Kidney (tissue), 22 donors: ENCODE measurements at places on chromosomes 13 and 19.
A peak's percentile ranks its signal among the peaks of the same experiment; 100 is the strongest.

DNA sequence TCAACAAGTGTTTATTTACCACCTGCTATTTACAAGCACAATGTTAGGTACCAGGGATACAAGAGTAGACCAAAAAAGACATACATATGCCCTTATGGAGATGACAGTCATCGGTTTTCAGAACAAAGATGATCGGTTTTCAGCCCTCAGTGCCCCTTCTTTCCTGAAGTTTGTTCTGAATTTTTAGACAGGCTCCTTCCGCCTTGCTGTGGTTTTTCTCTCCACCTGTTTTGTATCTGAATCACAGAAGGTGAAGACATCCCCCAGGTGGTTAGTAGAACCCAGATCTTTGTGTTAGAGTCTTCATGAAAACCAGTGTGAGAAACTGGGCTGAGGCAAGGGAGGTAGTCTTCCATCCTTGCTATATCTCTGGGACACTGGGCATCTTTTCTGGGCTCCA lies 23.5 kb downstream of the ACTL9 start:
- DNase-seq: no peak

- DNase-seq: no peak
These were observed 997 bp upstream of the KCNN4 start for GRCh38 chr19:43781630-43782310.

- DNase-seq: peak; percentile 40
These were observed 10.3 kb downstream of the DYRK1B start for GRCh38 chr19:39823686-39824085.

DNA sequence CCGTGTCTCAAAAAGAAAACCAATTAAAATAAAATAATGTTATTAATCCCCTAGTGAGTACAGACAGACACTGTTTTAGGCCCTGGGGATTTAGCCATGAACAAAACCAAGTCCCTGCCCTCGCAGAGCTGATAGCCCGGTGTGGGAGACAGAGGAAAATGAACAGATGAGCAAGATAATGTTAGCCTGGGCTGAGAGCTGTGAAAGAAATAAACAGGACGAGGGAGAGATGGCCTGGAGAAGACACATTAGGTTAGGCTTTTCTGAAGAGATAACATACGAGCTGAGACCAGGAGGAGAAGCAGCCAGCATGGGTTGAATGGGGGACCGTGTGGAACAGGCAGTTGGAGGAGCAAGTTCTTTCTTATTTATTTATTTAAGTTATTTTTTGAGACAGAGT lies 9.0 kb downstream of the RELB start:
- DNase-seq: no peak

- DNase-seq: no peak
These were observed 11.8 kb downstream of the DAPK3 start for GRCh38 chr19:3958836-3959765.

DNA sequence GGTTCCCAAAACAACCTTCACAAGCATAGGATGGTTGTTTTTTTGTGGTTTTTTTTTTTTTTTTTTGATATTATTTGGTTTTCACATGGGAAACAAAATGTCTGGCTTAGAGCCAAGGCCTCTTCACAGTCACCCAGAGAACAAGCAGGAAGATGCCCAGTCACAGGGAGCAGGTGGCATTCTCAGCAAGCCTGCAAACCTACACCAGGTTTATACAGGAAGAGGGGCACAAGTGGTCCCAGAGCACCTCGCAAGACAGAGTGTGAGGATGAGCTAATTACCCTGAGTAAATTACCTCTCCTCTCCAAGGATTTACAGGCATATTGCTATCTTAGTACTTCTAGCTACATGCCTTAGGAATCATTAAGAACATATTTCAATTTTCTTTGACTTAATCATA lies 1375.6 kb downstream of the EFNB2 start:
- DNase-seq: no peak

GRCh38 chr13:51970349-51970748 lies 40.9 kb downstream of the ATP7B start:
- DNase-seq: no peak

DNA sequence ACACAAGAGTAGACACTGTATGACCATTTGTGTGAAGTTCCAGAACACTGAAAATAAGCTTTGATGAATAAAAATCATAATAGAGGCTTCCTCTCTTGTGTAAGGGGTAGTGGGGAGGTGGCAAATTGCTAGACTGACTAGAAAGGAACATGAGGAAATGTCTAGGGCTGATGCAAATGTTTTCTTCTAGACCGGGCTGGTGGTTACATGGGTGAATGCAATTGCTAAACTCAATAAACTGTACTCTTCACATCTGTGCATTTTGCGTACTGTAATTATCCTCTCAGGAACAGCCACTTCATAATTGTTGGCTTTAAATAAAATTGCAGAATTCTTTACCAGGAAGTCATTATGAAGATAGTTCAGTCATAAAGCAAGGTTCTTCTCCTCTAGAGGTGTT lies 5.2 kb upstream of the KBTBD7 start:
- DNase-seq: no peak

GRCh38 chr19:2042485-2043250 lies 8.4 kb downstream of the MKNK2 start:
- DNase-seq: no peak

GRCh38 chr13:77720988-77721387 lies 23.5 kb downstream of the SLAIN1 start:
- no peak for DNase-seq

- DNase-seq: no peak
These were observed 5.7 kb downstream of the SLC25A30 start for GRCh38 chr13:45412274-45413049.

GRCh38 chr13:74145249-74145975 lies 11.2 kb upstream of the KLF12 start:
- DNase-seq: peak; percentile 91

DNA sequence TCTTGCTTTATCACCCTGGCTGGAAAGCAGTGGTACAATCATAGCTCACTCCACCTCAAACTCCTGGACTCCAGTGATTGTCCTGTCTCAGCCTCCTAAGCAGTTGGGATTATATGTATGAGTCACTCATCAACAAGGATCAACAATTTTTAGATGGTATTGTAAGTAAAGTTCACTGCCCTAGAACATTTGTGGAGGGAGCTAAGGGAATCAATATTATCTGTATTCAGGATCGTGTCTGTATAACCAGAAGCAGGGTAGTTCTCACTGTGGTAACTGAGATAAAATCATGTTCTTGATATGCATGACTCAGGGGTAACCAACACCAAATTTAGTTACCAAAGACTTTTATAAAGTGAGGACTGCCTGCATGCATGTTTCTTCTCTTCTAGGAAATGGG lies 27.0 kb downstream of the ZMYM5 start:
- no peak for DNase-seq

DNA sequence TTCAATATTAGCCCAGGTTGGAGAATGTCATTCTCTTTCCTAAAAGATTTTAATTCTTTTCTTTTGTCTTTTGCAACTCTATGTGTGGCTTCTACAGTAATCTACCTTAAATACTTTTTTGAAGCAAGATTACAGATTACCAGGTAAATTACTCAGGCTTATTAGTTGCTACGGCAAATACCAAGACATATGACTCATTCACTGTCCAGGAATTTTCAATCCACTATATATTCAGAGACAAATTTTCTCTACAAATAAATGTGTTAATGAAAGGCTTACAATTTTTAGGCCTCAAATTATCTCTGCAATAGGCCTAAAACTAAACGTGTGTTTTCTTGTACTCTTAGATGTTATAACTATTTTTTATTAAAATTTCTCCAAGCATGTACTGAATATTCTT lies 631.3 kb downstream of the DIAPH3 start:
- DNase-seq: no peak

GRCh38 chr13:39485314-39485700 lies 117.7 kb downstream of the LHFPL6 start:
- DNase-seq: no peak

- DNase-seq: no peak
These were observed 7.0 kb downstream of the PLVAP start for GRCh38 chr19:17370026-17370587.

- DNase-seq: peak; percentile 79
These were observed 737 bp upstream of the ZNF181 start for GRCh38 chr19:34733266-34733745.

- DNase-seq: no peak
These were observed 10.7 kb downstream of the ELF1 start for GRCh38 chr13:41008349-41008980.

DNA sequence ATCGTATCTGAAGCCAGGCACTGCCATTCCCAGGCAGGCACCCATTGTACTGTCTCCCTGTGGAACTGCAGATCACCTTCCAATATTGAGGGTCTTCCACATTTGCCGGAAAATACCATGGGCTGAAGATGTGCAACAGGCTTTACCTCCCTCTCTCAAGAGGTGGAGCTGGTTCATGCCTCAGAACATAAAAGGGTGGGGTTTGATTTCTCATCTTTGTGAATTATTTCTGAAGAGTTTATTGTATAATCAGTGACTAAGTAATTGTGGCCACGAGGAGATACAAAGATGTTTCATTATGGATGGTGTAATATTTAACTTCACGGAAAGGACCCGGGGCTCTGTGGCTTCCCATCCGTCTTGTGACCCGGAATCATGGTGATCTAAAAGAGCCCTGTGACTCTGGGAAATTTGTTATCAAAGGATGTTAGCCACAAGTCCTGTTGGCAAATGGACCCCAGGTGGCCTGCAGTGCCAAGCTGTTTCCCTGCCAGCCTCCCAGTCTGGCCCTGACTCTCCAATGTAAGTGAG lies 230.5 kb downstream of the LACC1 start:
- no peak for DNase-seq

GRCh38 chr19:41746593-41747227 lies 8.6 kb upstream of the CEACAM6 start:
- DNase-seq: peak; percentile 13

DNA sequence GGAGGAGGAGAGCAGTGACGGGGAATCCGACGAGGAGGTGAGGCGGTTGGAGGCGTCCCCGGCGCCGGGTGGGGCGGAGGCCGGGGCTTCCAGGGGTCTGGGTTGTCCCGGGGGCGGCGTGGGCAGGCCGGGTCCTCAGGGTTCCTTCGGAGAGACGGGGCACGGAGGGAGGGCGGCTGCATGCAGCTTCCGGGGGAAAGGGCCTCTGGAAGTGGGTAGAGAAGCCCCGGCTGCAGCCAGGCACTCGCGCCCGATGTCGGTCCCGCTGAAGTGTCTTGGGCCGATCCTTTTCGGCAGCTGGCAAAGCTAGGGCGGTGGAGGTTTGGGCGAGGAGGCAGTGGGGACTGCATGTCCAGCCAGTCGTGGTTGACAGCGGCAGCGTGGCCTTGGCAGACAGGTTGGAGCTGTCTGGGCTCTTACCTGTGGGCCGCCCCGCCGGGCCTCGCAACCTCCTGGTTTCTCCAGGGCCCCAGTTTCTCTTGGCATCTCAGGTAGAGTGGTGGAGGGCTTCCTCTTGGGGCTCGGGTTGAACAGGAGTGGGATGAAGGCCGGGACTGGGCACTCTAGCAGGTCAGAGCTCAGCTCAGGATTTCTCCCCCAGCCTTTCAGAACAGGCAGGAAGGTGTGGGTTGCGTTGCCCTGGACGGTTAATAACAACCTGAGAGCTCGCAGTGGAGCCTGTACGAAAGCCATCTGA lies 690 bp downstream of the KMT2B start:
- DNase-seq: peak; percentile 37

DNA sequence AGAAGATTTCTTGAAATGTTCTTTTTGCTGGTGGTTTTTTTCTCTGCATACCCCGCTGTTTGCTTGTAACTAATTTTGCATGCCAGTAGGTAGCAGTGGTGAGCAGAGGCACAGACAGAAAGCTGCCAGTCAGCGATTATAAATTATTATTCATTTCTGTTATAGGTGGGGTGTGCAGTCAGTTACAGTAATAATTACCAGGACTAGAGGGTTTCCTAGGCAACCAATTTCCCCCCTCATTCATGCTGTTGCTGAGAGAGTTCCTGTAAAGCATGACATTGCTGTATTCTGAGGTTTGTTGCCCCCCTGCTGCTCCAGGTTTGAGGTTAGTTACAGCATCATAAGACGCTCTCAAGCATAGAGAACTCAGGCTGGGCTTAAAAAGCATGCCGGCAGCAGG lies 104.5 kb downstream of the URI1 start:
- peak; percentile 64 for DNase-seq

- no peak for DNase-seq
These were observed 624.0 kb upstream of the GPC6 start for GRCh38 chr13:92602560-92602959.

DNA sequence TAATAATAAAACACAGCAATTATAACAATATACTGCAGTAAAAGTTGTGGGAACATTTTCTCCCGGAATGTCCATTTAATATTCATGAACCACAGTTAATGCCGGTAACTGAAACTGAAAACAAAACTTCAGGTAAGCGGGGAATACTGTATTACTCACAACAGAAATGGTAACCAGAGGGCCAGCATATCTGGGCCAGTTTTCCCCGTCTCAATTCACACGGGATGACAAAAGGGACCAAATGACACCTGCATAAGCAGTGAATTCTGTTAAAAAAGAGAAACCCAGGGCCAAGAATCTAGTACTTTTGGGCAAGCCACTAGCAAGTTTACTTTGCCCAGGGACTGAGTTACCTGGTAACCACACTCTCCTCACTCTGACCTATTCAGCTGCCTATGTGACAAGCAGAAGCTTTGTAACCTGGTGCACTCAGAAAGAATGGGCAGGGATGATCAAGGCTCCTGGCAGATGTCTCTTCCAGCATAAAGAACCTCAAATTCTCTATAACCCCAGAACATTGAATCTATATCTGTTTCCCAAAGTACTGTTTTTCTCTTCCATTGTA lies 1171.2 kb downstream of the DIAPH3 start:
- no peak for DNase-seq

- DNase-seq: no peak
These were observed 687 bp upstream of the FTL start for GRCh38 chr19:48964205-48965039.

- peak; percentile 10 for DNase-seq
These were observed 326.1 kb upstream of the SLITRK1 start for GRCh38 chr13:84208246-84208910.

- DNase-seq: no peak
These were observed 688.6 kb upstream of the SLITRK1 start for GRCh38 chr13:84570831-84571230.

- DNase-seq: peak; percentile 94
These were observed 91.6 kb downstream of the GNG7 start for GRCh38 chr19:2610637-2611482.
